ENCODE measurements at places on chromosomes 2 and 18.
A peak's percentile ranks its signal among the peaks of the same experiment; 100 is the strongest.

DNA sequence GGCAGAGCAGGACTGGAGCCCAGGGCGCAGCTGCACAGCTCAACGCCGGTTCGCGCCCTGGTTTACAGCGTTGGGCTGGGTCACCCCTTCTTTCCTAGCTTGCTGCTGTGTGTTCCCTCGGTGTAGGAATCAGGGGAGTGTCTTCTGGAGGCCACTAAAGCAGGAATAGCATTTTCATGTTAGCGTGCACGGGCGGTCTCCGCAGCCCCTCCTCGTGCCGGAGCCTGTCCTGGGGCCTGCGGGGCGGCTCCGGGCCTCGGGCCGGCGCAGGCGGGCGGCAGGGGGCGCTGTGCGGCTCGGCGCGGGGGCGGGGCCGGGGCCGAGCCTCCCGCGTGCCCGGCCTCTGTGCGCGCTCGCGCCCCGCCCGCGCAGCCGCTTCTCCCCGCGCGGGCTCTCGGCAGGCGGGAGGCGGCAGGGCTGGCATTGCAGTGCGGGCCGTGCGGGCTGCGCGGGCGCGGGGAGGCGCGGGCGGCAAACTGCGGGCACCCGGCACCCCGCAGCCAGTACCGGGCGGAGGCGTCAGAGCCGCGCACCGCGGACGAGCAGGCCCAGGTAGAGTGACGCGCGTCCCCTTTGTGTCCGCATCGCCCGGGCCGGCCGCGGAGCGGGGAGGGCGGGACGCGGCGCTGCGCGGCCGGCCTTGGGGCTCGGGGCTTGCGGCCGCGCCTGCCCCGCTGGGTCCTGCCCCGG is at the start of gene RNF144A:
Gene RNF144A (plus strand): TSS at position 342 of the 690 bp plus-strand sequence. CDS start 79,515 bp downstream, outside the sequence.
- DNase-seq = peak; percentile 69

DNA sequence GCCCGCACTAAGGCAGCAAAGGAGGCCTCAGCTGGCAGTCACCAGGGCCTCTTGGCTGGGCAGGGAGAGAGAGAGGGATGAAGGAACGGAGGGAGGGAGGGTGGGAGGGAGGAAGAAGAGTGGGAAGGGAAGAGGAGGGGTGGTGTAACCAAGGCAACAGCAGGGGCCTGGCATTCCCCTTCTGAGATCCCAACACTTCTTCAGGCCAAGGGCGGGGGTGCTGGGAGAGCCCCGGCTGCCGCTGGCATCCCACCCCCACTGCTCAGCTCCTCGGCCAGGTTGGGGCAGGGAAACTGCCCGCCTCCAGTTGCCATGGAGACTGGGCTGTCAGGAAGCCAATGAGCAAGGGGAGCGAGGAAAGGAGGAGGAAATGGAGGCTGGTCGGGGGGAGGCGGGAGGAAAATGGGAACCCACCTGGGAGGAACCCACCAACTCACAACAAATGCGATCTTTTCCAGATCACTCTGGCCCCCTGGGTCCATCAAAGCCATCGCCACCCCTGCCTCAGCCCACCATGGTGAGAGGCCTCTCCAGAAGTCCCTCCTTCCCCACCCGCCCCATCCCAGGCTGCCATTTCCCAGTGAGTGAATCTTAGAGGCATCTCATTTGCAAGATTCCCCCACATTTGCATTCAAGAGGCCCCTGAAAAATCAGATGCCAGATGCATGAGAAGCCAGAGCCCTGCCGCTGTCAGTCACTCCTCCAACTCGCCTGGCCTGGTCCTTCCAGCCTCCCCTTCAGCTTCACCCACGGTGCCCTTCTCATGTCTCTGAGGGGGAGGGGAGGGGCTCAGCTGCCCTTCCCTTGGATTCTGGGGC is 12.4 kb downstream of the SH2D6 start:
- DNase-seq = no peak

GRCh38 chr2:165192729-165193128 is 11.1 kb downstream of the SCN3A start:
- no peak for DNase-seq

GRCh38 chr2:148646231-148646559 is 1.6 kb downstream of the EPC2 start:
- DNase-seq = no peak

DNA sequence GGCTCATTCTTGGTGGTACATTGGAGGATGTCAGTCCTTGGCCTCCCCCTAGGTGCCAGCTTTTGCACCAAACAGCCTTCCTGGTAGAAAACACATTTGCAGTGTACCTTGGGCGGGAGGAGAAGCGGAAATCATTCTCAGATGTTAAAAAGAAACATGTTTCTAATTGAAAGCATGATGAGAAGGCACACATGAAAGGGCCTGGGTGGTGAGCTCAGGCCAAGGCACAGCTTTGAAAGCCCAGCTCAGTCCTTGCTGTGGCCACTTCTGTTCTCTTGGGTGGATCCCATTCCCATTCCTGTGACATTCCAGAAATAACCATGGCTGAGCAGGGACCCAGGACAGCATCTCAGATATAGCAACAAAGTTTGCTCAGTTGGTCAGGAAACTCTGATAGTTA is 71.5 kb downstream of the LTBP1 start:
- DNase-seq = no peak

GRCh38 chr2:98583816-98584618 is 24.3 kb downstream of the COA5 start:
- DNase-seq = no peak

GRCh38 chr2:123777116-123777515 is 248.0 kb upstream of the CNTNAP5 start:
- no peak for DNase-seq

DNA sequence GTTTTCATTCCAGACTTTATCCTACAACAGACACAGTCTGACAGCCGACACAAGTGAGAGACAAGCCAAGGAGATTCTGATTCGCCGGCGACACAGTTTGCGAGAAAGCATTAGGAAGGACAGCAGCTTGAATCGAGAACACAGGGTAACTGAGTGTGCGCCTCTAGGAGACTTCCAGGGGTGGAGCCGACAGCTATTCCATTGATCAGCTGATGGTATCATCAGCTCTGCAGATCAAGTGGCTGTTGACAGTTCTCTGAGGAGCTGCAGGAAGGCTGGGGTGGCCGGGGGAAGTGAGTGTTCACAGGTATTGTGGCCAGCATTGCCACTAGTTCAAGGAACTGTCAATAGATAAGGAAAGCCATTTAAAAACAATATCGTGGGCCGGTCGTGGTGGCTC is 57.3 kb upstream of the TMEM182 start:
- DNase-seq = no peak

DNA sequence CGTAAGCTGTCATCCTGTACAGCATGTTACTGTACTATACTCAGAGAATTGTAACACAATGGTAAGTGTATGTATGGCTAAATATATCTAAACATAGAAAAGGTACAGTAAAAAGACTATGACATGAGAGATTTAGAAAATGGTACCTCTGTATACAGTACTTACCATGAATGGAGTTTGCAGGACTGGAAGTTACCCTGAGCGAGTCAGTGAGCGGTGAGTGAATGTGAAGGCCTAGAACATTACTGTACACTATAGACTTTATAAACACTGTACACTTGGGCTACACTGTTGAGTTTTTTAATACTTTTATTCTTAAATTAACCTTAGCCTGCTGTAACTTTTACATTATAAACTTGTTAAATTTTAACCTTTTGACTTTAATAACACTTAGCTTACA is 1.5 kb downstream of the DDX18 start:
- DNase-seq = no peak

DNA sequence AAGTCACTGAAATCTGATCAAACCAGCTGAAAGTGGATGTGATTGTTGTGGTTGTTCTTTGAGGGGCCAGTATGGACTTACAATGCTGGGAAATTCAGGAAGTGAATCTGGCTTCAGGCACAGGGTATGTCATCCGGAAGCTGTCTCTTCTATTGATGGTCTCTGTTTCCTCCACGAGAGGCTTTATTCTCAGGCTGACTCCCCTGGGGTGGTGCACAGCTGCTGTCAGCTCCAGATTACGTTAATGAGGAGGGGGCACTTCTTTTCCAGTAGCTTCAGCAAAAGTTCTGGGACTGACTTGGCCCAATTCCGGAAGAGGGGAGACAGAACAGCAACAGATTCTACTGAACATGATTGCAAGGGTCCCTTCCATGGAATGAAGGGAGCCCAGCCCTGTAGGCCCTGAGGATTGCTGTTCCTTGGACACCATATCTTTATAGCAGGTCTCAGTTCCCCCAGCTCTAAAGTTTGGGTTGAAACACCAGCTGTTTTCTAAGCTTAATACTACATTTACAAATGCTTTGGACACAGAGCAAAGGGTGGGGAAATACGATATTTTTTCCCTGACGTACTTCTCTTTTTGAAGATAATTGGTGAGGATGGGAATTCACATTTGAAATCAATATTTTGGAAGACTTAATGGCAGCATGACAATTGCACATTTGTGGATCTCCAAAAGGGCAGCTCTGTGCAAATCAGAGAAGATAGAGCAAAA is 400.9 kb downstream of the TSN start:
- DNase-seq = peak; percentile 9

- no peak for DNase-seq
Observed at GRCh38 chr2:69147841-69148533, 135.0 kb downstream of the ANTXR1 start.

GRCh38 chr2:47422016-47422415 is 19.1 kb downstream of the MSH2 start:
- DNase-seq = no peak

DNA sequence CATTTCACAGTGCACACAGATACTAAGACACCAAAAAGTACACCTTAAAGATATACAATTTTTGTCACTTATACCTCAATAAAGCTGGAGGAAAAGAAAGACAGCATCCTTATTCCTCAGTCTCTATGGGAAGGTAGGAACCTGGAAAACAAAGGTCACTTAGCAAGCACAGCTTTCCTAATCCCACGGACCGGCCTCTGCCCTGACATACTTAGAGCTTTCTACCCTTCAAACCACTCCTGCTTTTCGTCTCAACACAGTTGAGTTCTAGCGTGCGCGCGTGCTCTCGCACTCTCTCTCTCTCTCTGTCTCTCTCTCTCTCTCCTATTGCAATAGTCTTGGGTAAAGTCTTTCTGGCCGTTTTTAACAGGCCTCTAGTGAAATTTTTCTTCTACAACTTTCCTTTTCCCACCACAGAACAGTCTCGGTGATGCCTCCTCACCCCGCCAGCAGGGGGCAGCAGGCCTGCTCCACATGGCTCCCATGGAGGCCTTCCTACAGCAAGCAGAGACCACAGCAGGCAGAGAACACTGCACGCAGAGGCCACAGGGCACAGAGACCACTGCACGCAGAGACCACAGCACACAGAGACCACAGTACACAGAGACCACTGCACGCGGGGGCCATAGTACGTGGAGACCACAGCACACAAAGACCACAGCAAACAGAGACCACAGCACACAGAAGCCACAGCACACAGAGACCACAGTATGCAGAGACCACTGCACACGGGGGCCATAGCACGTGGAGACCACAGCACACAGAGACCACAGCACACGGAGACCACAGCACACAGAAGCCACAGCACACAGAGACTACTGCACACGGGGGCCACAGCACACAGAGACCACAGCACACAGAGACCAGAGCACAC is 106.9 kb downstream of the FBXO15 start:
- DNase-seq = peak; percentile 61

GRCh38 chr2:144702051-144702450 is 182.1 kb upstream of the ZEB2 start:
- peak; percentile 94 for DNase-seq

GRCh38 chr2:120547662-120548061 is 188.0 kb upstream of the GLI2 start:
- DNase-seq = no peak

GRCh38 chr2:13584020-13584419 is 867.3 kb downstream of the TRIB2 start:
- no peak for DNase-seq

GRCh38 chr2:150169237-150169629 is 318.2 kb downstream of the RND3 start:
- no peak for DNase-seq

- no peak for DNase-seq
Observed at GRCh38 chr18:40532046-40532445, 1423.0 kb upstream of the PIK3C3 start.

DNA sequence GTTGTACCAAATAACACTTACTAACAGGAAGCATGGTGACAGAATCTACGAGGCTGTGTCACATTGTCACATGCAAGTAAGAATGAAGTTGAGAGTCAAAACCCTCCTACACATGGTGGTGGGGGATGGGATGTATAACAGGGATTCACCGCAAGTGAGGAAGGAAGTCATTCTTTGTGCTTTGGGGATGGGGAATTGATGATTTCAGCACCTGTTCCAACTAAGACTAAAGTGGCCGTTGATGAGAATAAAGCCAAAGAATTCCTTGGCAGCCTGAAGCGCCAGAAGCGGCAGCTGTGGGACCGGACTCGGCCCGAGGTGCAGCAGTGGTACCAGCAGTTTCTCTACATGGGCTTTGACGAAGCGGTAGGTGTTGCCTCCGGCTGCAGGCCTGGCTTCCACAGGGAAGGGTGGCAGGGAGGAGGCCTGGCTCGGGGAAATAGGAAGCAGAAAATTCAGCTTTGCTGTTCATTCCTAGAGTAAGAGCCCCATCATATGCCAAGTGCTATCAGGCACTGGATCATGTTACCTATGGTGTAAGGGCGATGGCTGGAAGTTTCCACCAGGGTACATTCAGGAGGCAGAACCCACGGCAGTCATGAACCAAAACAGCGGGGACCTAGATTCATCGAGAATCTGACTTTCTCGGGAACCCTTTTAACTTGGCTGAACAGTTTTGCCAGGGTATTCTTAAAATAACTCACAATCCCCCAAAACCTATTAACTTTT is 120.3 kb downstream of the UXS1 start:
- peak; percentile 18 for DNase-seq

DNA sequence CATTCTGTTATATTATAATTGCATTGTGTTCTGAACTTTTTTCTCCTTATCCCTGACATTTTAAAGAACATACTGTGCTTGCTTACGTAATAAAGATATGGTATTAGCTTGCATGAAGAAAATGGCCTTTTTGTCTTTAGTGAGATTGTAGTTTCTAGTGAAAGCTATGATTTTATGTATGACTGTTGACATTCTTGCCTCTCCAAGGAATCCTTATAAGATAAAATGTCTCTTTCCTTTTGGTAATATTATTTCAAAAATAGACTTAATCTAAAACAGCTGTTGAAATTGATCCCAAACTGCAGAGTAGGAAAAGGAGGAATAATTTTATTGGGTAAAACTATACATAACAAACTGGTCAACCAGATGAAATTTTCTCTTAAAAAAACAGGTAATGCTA is 40.8 kb upstream of the CCDC102B start:
- no peak for DNase-seq

DNA sequence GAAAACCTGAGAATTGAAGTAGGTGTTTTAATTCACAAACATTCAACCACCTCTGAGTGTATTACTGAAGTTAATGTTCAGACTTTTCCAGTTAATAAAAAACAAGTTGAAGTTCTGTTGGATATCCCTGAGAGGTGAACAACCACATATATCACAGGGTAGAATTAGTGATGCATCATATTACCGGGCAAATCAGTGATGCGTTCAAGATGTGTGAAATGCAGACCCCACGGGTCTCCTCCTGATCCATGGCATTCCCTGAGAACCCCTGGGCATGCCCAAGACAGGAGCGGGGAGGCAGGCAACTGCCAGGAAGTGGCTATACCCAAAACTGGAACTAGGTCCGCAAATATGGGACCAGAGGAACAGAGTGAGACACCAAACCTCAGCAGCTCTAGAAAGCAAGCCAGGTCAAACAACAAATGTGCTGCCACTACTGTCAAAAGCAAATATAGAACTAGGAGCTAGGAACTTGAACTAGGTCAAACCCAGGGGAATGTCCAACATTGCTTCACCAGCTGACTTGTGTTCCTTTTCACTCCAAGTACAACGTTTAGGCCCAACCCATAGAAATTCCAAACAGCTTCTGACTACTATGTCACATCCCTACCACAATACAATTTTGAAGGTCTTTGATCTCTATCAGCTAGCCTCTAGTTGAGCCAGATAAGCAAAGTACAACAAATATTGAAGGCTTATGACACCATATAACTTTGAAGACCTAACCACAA is 20.2 kb downstream of the PSTPIP2 start:
- DNase-seq = no peak
